ENCODE measurements at places on chromosomes 12 and 14.

GRCh38 chr12:66152732-66153131 lies 17.1 kb downstream of the TMBIM4 start:
- DNase-seq = no peak

GRCh38 chr12:124898923-124899294 lies 15.5 kb downstream of the UBC start:
- no peak for DNase-seq

- no peak for DNase-seq
Observed at GRCh38 chr14:95545515-95546168, 10.8 kb downstream of the GLRX5 start.

- no peak for DNase-seq
Observed at GRCh38 chr14:105224845-105225570, 23.3 kb upstream of the BTBD6 start.

DNA sequence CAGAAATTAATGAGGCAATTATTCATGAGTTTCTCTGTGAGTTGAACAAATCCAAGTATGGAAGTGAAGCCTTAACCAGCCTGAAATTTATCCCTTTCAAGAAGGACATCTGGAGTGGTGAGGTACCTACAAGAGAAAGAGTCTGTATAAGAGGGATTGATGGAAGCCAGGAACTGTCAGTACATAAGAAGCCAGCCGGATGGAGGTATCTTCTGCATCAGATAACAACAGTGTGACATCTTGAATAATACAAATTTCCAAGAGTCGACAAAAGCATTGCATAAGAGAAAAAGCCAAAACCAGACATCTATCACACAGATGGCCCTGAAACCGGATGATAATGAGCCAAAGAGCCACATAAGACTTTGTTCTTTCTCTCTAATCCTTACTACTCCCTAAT lies 781.2 kb downstream of the FLRT2 start:
- no peak for DNase-seq

DNA sequence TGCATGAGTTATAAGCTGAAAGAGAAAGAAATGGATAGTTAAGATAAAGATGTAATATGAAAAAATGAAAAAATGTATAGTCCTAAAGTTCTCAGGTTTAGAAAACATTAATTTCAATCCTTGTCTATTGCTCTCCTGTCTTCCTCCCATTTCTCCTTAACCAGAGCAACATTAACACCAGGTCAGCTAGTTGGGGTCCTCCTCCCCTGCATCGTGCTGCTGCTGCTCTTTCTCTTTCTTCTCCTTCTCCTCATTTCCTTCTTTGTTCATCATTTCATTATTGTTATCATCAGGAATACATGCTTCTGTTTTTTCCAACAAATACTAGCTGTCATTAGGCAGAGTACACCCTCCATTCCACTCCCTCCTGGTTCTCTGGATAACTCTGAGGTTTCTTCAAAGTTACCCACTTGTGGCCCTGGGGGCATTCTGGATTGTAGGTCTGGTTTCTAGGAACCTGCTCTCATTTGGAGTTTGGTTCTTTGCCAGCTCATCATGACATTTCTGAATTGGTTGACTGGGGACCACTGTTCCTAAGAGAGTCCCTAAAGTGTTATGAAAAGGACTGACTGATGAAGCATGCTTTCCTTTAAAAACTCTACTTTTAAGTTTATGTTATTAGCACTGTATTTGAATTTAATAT lies 17.0 kb downstream of the ACSS3 start:
- no peak for DNase-seq

DNA sequence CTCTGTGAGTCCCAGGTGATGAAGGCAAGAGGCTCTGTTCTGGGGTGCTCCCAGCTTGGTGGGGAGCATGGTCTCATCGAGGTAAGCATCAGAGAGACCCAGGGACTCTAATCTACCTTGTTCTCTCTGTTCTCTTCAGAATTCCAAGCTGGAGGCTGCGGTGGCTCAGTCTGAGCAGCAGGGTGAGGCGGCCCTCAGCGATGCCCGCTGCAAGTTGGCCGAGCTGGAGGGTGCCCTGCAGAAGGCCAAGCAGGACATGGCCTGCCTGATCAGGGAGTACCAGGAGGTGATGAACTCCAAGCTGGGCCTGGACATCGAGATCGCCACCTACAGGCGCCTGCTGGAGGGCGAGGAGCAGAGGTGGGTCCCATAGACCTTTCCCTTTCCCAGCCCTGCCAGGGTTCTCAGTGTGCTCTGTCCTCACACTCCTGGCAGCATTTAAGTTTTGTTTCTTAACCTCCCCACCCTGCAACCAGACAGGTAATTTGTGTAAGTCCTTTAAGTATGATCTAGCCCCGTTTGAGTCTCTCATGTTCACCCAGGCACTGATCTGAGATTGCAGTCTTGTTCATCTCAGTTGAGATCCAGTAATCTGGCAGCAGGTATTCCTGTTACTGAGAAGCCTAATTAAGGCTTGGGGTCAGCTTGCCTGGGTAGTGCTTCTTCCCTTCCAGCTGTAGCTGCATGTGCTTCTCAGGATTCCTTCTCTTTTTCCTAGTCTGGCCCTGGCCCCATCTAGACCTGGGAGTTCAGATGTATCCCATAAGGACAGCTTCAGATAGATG lies 14.8 kb upstream of the KRT81 start:
- DNase-seq = no peak

Data from vagina (tissue), 2 donors.